ENCODE measurements at places on chromosomes 7 and 10.
A peak's percentile ranks its signal among the peaks of the same experiment; 100 is the strongest.

DNA sequence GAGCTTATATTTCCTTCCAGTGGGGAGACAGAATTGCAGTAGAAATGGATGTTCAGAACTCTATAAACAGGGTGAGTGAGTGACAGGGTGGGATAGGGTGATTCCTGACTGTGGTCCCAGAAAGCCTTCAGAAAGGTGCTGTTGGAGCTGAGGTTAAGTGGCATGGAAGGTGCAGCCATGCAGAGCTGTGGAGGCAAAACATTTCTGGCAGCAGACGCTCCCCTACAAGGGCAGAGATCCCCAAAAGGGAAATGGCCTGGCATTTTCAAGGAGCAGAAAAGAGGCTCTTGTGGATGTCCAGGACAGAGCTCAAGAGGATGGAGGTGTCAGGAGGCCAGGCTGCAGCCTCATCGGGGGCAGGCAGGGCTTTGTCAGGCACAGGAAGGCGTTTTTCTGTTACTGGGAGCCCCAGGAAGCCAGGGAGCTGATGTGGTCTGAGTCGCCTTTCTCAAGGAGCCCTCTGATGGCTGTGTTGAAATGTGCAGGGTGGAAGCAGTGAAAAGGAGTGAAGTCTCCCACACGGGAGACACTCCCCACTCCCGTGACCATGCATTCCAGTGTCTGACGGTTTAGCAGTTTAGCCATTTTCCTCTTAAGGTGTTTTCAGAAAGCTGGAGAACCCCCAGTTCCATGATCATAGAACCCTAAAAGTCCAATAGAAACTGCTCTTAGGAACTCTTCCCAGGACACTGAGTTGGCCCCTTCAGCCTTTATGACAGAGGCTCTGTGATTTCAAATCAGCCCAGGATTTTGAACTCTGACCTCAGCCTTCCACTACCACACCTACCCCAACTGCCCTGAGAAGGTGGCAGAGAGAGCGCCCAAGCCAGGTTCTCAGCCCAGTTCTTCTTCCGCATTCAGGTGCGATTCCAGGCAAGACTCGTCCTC, 96.2 kb downstream of the C10orf105 start:
- no peak for DNase-seq

DNA sequence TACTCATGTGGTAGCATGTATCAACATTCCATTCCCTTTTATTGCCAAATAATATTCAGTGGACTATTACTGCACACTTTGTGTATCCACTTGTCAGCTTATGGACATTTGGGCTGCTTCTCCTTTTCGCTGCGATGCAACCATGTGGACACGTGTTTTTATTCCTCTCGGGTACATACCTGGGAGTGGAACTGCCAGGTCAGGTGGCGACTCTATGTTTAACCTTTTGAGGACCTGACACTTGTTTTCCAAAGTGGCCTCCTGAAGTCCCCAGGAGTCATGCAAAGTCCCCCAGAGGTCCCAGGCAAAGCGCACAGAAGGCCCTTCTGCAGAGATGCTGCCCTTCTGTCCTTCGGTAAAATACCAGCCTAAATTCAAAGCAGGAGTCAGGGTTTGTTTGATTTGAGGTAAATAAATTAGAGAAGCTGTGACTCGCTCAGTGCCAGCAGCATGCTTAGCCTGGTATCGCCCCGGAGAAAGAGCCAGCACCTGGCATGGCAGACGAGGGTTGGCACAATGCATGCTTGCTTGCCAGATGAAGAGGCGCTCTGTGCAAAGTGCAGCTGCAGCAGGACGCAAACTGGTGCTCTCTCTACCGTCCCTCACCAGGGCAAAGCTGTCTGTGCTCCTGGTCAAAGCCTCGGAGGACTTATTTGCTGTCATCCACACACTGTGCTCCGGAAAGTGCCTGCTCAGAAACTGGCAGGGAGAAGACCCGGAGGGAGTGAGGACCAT, 37.8 kb downstream of the HIPK2 start:
- DNase-seq = peak; percentile 87

- no peak for DNase-seq
Measured at GRCh38 chr7:152120210-152120609, 94.7 kb downstream of the GALNT11 start.

DNA sequence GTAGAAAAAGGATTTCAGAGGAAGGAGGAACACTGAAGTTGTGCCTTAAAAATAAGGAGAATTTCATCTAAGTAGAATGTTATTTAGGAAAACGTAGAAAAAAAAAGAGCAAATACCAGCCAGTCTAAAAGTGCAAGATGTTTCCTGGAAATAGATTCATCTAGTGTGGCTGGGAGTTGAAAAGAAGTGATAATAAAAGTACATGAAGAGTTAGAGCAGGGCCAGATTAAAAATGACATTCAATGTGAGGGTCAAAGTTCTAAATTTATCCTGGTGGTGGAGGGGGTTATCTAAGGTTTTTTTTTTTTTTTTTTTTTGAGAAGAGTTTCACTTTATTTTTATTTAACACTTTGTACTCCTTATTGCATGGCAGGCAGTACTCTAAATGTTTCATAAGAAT, 289.3 kb downstream of the MDFIC start:
- no peak for DNase-seq

DNA sequence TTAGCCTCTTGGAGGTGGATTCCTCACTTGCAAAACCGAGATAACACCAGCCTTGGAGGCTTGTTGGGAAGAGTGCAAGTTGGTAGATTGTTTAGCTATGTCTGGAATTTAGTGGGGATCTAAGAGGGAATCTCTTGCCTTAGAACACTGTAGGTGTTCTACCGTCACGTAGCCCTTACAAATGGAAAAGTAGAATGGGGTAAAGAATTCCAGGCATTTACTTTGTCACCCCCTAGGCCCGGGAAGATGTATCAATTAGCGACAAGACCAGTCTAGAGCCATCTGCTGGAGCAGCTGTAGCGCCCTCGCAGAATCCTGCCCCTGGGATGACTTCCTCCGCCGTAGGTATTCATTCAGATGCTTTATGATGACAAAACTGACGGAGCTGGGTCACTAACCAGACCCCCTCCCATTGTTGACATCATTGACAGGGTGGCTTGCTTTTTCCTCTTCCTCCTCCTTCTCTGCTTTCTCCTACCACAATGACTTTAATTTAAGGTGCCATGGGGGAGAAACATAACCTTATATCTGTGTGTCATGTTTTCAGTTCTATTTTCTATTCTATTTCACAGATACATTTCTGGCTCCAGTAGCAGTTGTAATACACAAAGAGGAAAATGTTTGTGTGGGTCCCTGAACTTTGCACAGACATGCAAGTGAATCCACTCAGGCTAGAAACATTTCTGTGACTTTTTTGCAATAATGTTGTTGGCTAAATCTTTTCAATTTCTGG, 262.6 kb upstream of the LYZL1 start:
- no peak for DNase-seq

- no peak for DNase-seq
Measured at GRCh38 chr10:34845070-34845469, 30.0 kb upstream of the PARD3 start.

GRCh38 chr7:98697485-98698240, 80.6 kb downstream of the NPTX2 start:
- DNase-seq = no peak

- no peak for DNase-seq
Measured at GRCh38 chr7:92088266-92088665, 46.0 kb downstream of the CYP51A1 start.

DNA sequence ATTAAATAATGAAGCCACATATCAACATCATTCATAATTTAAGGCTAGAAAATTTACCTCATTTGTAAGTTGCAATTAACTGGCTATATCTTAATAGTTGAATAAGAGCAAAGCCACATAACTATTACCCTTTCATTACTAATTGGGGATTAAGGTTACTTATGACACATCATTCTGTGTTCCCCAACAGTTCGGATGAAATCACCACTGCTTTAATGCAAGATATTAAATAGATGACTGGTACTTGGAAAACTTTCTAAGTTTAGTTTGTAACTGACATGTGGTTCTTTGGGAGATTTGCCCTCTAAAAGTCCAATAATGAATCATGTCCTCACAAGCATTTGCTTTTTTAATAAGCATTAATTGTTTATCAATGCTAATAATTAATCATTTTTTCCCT, 109.1 kb downstream of the MTERF1 start:
- no peak for DNase-seq

- DNase-seq = no peak
Measured at GRCh38 chr10:78210976-78211375, 177.3 kb downstream of the RPS24 start.

DNA sequence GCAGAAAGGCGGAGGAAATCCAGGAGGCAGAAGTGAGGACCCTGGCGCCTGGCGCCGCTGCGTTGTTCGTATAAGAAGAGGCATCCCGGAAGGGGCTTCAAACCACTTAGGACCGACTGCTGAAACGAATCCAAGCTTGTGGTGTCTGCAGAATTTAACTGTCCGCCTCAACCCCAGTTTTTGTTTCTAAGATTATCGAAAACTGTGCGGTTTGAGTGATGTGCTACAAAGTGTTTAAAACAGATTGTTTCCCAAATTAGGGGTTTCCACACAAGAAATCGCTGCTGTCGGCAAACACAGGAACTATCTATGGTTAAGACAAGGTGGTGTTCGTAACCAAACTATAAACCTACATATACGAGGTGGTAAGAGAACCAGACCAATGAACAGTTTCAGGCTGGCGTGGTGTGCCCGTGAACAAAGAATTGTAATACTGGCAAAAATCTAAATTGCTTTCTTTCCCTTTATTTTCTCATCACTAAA, 835 bp upstream of the DGKI start:
- no peak for DNase-seq

GRCh38 chr10:78366663-78367411, 333.2 kb downstream of the RPS24 start:
- DNase-seq = no peak

GRCh38 chr7:157875230-157876179, 538.7 kb downstream of the DNAJB6 start:
- DNase-seq = no peak

DNA sequence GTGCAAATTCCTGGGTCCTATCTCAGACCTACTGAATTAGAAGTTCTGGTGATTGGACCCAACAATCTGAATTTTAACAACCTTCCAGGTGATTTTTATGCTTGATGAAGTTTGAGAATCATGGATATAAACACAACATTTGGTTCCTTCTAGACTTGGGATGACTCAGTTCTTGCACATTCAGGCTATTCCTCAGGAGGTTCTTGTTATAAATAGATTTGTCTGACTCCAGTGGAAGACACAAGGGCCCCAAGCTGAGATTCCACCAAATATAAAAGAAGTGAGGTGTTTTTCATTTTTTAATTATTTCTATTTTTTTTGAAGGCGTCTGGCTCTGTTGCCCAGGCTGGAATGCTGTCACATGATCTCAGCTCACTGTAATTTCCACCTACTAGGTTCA, 9.4 kb upstream of the TAS2R16 start:
- no peak for DNase-seq

DNA sequence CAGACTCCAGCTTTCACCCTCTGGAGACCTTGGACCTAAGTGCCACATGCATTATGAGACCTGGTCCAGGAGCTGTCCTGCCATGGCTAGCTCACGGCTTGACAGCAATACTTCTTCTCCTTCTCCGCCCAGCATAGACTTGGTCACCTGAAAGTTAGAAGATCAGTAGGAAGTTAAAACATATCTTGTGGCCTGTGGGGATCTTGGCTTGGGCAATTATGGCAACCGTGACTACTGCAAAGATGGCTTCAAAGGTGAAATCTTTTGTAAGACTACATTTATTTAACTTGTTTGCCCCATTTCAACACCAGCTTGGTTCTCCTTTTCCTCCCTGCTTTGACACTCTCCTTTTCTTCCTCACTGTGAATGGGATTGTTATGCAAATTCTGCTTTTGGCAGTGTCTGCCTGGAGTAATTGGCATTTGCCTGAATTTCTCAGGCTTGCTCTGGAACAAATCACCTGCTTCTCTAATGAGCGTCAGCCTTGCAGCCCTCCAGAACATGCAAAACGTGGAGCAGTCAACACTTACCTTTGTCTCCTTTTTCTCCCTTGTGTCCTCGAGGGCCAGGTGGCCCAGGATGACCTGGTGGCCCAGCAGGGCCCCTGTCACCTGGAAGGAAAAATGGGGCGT, 53.4 kb downstream of the COL17A1 start:
- peak; percentile 60 for DNase-seq

DNA sequence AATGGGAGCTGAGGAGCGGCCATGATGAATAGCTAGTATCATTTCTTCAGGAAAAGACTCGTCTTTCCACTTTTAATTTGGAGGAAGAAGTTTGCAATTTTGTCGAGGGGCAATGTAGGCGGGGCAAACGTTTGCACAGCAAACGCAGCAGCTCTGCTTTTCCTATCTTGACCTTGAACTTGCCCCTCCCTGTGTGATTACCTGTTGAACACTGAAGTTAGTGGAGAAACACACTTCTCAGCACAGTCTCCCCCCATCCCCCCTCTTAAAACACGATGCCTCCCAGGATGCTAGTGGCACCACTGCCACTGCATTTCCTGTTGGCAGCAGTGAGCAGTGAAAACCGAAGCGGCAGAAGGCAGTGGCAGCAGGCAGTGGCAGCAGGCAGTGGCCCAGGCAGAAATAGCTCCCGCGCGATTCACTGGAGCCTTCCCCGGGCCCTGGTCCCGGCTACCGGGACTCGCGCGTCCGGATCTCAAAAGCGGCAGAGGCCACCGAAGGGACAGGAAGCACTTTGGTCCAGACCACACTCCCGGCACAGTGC, at the start of gene EPDR1:
Gene EPDR1 (plus strand): TSS at position 336 of the 544 bp plus-strand sequence. CDS start 300 bp downstream, outside the sequence.
- DNase-seq = peak; percentile 83

DNA sequence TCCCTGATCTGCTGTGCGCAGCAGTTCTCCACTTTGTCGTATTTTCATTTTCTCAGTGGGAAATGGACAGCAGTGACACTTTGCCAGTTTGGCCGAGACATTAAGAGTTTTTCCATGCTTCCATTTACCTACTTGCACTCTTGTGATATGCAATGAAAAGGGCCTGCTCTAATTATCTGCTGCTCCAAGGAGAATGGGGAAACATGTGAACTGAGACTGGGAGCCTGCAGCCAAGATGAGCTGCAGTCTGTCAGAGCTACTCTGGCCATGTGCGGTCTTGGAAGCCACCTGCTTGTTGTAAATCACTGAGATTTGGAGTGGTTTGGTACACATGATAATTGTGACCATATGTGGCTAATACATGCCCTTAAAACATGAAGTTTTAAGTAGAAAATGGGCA, 586.6 kb upstream of the POT1 start:
- DNase-seq = peak; percentile 61

GRCh38 chr10:43292755-43293676, 26.2 kb upstream of the RASGEF1A start:
- DNase-seq = peak; percentile 48

DNA sequence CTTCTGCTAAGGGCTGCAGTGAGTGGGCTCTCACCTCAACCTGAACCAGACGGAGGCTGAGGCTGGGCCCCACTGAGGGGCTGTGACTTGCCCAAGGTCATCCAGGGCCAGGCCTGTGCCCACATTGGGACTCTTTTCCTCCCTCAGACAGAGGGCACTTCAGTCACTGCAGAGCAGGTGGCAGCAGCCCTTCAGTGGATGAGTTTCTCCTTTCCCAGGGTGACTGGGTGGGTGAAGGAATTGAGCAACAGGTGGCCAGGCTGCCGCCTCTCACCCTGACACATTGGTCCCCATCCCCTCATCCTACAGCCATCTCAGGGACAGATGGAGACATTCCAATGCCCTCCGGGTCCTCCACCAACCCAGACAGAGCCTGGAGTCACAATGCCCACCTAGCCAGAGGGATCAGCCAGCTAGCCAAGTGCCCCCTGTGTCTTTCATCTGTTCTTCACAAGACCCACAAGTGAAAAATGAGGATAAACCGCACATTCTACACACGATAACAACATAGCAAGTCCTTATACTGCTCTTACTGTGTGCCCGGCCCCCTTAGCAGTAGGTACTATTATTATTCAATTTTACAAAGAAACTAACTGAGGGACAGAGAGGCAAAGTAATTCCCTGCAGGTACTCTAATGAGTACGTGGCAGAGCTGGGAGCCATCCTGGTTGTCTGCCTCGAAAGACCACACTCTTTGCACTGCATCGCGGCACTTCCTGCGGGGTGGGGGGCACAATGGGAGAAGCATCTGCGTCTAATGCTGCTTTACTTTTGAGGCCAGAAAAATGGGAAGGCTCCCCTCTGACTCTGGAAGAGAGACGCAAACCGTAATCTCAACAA, 1.7 kb upstream of the SLC18A3 start:
- no peak for DNase-seq

All from NCI-H345 (cell line).